NCI-H1105 treated with DMSO at 0.1 percent for 48 hours (cell line): ENCODE measurements at places on chromosomes 3 and 15.

- peak; percentile 91 for DNase-seq
Measured at GRCh38 chr3:194112120-194113106, 23.5 kb upstream of the HES1 start.

DNA sequence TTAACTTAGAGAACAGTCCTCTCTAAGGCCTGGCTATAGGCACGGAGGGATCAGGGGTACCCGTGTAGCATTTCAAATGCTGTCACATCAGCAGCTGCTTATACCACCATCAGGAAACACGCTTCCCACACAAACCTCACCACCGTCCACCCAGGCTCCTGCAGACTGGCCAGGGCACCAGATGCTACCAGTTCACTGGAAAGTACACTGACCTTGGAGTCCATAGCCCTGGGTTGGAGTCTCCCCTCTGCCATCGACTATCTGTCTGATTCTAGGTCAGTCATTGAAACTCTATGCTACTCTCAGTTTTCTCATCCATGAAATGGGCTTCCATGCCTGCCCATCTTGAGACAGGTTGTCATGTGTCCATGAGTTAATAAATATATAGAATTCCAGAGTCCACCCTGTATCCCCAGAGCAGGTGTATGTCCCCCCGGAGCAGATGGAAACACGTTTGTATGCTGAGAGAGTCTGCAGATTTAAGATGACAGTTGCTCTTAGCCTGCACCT, 156.0 kb upstream of the SMAD3 start:
- DNase-seq: no peak

- peak; percentile 6 for DNase-seq
Measured at GRCh38 chr3:37863949-37864822, 2.5 kb downstream of the CTDSPL start.

- DNase-seq: no peak
Measured at GRCh38 chr15:85704720-85705429, 89.8 kb downstream of the KLHL25 start.

GRCh38 chr3:193372783-193373182, 5.8 kb downstream of the ATP13A5 start:
- no peak for DNase-seq

GRCh38 chr15:74958320-74958907, 1.8 kb upstream of the RPP25 start:
- no peak for DNase-seq
